ENCODE measurements at places on chromosomes 3 and 15.

DNA sequence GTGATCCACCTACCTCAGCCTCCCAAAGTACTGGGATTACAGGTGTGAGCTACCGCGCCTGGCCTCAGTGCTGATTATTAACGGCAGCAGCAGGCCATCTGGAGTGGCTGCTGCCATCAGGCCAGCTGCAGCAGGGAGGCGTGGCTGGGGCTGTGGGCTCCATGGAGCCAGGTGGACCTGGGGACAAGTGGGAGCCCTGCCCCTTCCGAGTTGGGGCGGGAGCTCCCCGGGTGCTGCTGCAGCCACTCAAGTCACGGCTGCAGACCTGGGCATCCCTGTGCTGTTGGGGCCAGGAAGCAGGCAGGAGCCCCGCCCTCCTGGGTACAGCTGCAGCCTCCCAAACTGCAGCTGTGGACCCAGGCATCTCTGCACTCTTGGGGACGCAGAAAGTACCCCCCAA, 23.9 kb downstream of the LRRC49 start:
- DNase-seq, result no peak

- peak; percentile 31 for DNase-seq
Observed at GRCh38 chr3:161305095-161305991, 66.0 kb downstream of the SPTSSB start.

DNA sequence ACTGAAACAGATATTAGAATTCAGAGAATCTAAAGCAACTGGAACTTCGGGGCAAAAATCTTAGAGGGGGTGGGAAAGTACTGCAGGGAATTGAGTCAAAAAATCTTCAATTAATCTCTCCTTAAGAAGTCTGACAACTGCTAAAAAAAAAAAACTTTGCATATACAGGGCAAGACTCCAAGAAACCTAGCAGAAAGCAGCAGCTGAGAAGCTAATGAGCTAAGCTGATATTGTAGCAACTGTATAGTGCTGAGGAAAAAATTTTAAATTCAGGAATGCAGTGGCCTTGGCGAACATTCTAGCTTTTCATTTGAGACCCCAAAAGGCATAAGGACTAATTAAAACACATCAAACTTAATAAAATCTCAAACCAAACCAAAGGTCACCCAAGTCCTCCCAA, 113.6 kb downstream of the SCAPER start:
- DNase-seq, result no peak

DNA sequence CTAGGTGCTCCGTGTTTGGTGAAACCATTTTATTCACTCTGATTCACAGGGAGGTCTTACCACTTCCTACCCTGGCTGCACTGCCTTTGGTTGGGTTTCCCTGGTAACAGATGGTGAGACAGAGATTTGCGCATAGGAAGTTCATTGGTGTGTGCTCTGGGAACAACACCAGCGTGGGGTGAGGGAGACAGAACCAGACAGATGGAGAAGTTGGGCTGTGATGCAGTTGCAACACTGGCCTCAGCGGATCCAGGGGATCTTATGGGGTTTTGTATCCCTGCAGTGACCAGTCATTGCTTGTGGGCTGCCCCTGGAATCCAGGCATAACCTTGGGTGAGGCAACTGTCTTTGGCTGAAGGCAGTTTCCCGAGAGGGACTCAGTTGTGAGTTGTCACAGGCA, 12.5 kb upstream of the IL16 start:
- no peak for DNase-seq

DNA sequence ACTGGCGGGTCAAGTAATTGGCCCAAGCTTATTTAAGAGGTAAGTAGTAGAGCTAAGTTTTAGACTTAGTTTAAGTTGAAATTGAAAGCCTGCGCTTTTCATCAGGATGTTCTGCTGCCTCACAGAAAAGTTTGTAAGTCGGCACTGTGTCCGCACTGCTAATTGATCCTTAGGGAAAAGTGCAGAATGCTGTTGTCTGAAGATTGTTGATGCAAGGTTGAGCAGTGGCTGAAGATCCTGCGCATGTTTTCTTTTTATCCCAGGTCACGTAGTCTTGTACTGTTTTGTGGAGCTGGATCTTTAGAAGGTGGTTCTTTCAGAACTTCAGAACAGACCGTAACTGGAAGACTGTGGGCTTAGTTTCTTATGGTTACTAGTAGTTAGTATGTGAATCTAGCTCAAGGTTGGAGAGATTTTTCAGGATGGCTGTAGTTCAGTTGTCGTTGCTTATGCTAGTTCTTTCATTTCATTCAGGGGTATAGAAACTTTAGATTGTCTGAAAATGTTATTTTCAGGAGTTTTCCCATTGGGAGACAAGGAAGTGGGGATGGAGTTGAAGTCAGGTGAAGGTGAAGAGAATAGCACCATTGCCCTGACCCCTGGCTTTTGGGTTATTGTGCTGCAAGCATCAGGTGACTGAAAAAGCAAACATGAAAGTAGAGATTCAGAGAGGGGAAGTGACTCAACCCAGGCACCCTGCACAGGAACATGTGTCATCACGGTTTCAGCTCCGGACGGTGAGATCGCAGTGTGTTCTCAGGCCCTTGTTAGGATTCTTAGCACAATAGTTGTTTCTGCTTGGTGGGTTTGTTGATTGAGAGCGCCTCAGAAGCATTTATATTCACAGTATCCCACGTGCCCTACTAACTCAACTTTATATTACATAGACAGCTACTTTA, 32.8 kb downstream of the AKAP13 start:
- no peak for DNase-seq

GRCh38 chr15:75661100-75661755, 13.5 kb downstream of the SNX33 start:
- DNase-seq, result no peak

DNA sequence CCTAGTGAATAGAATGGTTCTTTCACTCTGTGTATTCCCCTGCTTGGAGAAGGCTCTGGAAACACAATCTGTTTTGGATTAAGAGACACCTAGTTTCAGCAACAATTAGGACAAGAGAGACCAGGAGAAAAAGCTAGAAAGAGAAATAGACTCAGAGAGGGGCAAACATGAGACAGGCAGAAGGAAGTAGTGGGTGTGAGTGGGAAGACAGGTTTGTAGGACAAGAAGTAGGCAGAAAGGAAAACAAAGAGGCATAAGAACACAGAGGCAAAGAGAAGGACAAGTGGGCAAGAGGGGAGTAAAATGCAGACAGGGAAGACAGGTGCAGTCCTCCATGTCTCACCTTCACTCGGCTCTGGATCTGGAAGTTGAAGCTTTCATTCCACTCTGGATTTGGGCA, 13.5 kb downstream of the PLA2G4E start:
- DNase-seq, result no peak

DNA sequence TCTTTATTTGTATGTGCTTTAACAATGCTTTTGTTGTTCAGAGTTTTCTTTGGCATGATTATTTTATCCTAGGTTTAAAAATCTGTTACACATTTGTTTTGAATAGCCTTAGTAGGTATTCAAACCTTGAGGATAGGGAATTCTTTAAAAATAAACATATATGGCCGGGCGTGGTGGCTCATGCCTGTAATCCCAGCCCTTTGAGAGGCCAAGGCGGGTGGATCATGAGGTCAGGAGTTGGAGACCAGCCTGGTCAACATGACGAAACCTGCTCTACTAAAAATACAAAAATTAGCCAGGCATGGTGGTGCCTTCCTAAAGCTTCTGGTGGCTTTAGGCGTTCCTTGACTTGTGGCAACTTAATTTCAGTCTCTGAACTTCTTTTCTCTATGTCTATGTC, 743.3 kb upstream of the EPHA6 start:
- DNase-seq, result no peak

- DNase-seq, result no peak
Observed at GRCh38 chr3:10312861-10313260, 8.1 kb downstream of the SEC13 start.

DNA sequence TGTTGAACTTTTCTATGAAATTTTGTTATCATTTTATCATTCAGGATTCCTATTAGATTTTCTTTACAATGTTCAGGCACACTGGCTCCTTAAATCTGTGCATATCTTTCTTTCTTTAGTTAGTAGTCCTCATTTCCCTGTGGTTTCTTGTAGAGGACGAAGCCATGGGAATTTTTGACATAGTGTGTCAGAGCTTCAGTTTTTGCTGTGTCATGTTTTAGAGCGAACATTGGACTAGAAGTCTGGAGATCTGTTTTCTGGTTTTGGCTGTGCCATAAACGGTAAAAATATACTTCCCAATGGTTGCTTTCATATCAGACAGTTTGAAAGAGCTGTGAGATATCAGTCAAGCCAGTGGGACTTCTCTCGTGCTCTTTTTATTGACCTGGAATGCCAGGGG, 105.2 kb downstream of the CHCHD4 start:
- DNase-seq, result no peak

DNA sequence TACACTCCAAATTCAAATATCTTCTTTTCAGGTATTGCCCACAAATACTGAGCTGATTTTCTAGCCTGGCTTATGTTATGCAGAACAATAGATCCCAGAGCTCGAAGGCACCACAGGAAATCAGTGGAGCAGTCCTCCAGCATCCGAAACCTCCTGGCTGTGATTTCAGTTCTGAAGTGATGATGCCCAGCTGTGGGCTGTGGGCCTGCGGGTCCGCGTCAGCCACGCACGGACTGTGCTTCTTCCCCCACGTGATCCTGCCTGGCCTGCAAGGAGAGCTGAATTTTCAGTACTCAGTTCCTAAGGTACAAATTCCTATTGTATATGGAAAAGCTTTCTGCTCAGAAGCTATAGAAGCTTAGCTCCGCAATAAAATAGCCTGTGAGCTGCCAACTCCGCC, 96.2 kb downstream of the OCA2 start:
- DNase-seq, result no peak

GRCh38 chr3:30640851-30641250, 34.5 kb downstream of the TGFBR2 start:
- DNase-seq, result no peak

DNA sequence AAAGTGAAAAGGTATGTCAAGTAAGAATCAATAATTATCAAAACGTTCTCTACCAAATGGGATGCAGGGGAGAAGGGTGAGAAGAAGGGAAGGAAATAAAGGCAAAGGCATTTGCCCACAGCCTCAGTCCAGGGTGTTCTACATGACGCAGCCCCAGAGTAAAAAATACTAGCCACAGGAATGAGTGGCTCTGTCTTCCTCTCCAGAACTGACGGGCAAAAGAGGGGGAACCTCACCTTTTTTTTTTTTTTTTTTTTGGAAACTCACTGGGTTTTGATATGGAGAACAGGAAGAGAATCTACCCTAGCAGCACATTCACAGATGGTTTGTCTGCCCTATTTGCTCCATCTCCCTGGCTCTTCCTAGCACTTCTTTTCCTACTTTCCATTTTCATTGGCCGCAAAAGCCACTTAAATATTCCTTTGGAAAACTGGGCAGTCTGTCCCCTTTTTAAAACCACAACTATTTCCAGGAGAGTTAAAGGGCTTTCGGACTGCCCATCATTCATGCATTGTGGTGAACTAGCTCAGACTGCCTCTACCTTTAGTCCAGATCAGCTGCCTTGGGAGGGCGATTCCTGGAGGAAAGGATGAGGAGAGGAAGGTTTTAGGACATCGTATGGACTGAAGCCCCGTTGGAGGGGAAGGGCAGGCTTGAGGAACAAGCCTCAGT, 28.2 kb downstream of the B3GNT5 start:
- DNase-seq, result no peak

DNA sequence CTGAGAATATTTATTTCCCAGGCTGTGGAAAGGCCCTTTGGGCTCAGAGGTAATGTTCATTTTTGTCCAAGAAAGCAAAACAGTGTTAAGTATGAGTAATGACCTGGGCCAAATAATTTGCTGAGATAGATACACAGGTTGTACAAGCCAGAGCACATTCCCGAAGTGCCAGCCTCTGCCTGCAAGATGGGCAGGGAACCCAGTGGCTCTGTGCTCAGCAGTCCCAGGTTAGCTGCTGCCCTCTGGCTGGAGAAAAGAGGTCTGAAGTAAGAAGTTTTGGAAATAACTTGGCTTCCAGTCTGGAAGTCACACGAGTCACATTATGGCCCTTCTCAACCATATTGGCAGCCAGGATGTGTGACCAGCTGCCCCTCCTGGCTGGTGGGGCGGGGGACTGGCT, 20.2 kb downstream of the MYZAP start:
- no peak for DNase-seq

- no peak for DNase-seq
Observed at GRCh38 chr15:57665939-57666338, 40.6 kb upstream of the POLR2M start.

DNA sequence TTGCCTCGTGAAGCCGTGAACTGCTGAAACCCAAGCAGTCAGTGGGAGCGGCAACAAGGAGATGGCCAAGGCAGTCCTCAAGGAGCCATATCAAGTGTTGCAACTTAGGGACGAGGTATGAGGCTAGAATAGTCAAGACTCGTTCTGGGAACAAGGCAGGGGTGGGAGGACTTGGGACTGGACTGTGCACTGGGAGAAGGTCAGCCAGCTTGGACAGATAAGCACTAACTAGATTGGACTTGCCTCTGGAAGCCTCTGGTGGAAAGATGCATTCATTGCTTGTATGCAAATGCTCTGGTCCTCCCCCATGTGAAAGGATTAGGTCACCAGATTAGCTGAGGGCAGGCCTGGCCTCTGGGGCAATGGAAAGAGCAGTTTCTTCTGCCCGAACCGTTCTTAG, 123.3 kb upstream of the CTNNB1 start:
- DNase-seq, result no peak

GRCh38 chr15:45732662-45733061, 97.8 kb downstream of the SQOR start:
- no peak for DNase-seq

DNA sequence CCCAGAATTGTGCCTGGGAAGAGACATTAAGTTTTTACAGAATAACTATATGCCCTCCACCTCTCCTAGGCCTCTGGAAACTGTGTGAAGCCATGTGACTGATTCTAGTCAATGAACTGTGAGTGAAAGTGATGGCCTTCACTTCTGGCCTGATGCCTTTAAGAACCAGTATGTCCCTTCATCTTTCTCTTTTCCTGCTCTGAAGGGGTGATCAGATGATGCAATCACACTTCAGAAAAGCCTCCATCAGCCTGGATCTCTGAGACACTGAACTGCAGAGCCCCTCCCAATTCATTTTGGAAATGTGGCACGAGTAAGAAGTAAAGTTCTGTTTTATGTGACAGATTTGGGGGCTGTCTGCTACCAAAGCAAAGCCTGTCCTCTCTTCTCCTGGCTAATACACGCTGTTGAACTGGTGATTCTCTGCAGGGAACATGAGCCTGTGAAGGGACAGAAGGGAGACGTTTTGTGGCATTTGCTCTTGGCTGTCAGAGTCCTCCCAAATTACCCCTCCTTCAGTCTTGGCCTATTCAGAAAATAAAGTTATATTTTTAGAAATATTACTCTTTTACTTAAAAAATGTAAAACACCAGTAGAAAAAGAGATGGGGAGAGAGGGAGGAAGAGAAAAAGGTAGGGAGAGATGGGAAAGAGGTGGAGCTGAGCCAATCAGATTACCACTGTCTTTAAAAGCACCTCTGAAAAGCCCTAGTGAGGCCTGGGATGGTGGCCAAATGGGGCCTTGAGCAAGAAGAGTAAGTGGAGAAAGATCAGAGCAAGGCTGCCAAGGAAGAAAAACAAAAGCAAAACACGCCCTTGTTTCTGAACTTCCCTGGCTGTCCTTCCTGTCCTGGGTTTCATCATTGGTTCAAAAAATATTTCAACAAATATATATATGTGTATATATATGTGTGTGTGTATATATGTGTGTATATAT, 40.9 kb upstream of the RYK start:
- DNase-seq, result no peak

- no peak for DNase-seq
Observed at GRCh38 chr3:72481542-72481941, 366.7 kb downstream of the SHQ1 start.
